ENCODE measurements at places on chromosomes 3 and 15.

DNA sequence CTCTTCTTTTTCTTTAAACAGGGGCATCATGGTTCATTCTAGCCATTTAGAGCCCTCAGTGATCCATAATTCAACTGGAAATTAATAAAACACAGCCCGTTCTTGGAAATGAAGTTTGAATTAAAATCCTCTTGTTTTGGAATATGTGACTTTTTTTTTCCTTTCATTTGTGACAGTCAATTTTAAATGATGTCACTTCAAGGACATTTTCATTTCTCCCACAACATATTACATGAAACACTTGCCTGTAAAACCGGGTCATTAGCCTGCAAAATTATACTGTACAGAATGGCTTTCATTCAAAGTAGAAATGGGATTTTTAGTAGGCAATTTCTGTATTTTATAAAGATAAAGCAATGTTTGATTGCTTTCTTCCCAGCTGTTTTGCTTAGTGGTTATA, 789 bp upstream of the SEMA6D start:
- DNase-seq, result no peak

- DNase-seq, result no peak
These were observed 3.1 kb upstream of the CPNE9 start for GRCh38 chr3:9700536-9700935.

GRCh38 chr3:48038971-48039481, 22.8 kb upstream of the MAP4 start:
- no peak for DNase-seq

DNA sequence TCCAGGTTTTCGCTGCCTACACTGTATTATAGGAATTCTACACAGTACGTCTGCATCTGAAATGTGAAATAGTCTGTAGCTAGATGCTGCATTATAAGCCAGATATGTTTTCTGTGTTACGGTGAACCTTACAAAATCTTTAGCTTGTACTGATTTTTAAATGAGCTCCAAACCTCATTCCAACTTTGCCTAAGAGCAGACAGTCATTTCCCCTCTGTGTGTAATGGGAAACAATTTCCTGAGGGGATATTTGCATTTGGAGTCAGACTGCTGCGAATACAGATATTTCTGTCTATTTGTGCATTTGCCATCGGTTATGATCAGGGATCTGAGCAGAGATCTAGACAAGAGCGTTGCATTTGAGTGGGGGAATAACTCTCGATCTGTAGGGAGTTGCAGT, 37.5 kb downstream of the ARNT2 start:
- DNase-seq, result no peak

- no peak for DNase-seq
These were observed 10.4 kb downstream of the ATP2B2 start for GRCh38 chr3:10495003-10495402.

DNA sequence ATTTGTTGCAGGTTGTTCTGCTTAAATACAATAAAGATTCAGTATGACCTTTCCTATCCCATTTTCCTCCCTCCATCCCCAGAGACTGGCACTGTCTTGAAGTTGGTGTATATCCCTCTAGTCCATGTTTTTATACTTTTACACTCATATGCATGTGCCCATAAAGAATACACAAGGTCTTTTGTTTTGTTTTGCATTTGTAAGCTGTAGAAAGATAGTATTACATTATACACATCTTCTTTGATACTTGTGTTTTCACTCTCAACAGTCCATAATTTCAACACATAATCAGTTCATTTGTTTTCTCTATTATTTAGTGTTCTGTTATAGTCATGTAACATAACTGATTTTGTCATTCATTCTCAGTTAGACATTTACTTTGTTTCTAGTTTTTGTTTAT, 88.7 kb upstream of the AADACL2 start:
- no peak for DNase-seq

GRCh38 chr3:172317984-172318383, 130.3 kb downstream of the GHSR start:
- no peak for DNase-seq

GRCh38 chr3:33313331-33313730, 36.1 kb downstream of the FBXL2 start:
- no peak for DNase-seq

DNA sequence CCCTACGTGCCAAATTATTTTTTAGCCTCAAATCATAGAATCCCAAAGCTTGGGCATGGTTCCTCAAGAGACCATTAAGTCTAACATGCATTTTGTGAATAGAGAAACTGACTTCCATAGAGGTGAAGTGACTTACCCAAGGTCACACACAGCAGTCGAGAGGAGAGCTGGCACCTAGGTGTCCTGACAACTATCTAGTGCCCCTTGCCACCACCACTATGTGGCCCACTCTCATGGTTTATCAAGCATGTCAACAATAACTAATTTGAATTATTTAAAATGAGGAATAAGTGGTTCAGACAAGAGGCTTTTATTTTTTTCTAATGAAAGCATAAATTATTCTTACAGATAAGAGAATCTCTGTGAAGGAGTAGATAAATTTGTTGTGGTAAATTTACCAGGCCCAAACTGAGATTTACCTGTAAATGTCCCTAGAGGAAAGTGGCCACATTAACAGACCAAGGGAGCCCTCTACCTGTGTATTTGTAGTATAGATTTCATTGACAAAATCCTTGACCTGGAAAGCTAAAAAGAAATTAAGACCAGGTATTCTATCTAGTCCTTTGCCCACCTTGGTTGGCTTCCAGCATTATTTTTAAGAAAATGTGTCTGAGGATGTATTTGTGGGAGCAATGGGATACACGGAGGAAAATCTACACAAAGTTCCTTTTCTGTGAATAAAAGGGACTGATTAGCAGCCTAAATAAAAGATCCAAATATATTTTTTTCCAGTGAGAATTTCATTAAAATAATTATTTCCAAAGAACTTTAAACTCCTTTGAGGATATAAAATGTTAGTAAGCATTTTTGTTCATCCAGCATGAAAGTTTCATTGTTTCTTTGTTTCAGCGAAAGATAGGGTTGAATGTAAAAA, 49.1 kb downstream of the IQCH start:
- no peak for DNase-seq

DNA sequence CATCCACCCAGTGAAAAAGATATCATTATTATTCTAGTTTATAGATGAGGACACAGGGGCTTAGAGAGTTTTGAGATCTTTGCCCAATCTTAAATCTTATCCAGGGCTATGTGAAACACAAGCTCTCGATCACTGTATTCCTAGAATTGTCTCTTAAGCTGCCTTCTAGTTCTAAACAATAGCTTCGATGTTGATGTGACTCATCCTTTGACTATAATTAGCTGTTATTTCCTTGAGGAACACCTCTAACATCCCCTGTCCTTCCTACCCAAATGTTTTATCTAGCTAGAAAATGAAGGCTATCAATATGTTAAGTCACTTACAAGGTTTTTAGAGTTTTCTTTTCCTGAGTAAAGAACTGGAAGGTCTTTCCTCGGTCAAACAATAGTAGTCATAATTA, 83.1 kb upstream of the STAC start:
- no peak for DNase-seq

DNA sequence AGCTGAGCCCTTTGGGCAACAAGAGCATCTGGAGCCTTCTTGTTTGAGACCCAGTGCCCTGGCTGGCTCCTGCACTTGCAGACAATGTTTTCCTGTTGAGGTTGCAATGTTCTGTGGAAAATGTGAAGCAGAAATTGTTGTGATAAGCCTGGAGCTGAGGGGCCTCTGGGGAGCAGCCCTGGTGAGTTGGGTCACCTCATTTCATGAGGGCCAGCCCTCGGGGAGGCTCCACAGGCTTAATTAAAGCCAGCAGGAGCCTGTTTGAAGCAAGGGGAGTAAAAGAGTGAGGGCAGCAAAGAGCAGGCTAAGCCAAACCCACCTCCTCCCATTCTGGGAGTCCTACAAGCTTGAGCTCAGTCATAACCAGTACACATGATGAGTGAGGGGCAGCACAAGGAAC, 154.3 kb downstream of the ALDH1A2 start:
- no peak for DNase-seq

DNA sequence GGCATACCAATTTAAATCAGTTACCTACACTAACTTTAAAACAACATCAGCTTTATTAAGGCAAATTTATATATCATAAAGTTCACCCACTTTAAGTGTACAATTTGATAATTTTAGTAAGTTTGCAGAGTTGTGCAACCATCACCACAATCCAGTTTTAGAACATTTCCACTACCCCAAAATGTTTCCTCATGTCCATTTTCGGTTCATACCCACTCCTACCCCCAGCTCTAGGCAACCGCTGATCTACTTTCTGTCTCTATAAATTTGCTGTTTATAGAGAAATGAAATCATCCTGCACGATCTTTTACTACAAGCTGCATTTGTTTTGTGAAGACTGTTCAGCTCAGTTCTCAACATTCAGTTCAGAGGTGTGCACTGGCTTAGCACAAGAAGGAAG, 31.5 kb upstream of the FAM81A start:
- no peak for DNase-seq

DNA sequence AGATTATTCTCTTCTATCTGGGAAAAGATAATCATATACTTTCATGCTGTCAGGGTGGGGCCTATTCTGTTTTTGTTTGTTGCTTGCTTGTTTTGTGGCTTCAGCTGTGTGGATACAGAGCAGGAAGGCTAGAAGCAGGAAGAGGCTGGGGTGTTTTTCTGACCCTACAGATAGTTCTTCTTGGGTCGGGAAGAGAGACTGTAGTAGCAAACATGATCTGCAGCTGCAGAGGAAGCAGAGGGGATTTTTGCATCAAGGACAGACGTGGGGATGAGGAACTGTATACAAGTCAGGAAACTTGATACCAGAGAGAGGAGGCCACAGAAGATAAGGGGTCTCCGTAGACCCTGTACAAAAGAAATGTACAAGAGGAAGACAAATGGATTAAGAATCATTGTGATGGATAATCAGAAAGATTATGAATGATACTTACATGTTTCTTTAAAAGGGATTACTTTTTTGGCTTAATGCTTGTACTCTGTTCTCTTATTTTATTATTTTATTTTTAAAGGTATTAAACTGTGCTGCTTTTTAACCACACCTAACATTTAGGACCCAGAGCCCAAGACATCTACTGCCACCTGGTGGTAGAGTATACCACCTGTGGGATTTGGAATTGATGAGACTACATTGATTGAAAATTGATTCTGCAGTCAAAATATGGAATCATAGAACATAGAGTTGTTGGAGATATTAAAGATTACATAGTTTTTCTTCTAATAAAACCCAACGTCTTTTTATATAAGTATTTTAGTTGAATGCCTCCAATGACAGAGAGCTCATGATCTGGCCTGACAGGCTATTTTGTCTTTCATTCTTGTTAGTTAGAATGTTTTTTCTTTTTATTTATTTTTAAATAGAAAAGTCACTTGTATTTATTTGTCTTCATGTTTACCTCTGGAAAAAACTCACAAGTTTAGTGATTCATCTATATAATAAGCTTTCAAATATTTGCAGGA, 87.3 kb upstream of the ROPN1 start:
- DNase-seq, result no peak

Measured in T-helper 17 cell (primary cell).